ENCODE measurements at places on chromosomes 3 and 15.

GRCh38 chr15:94417501-94418293 is 186.3 kb downstream of the MCTP2 start:
- DNase-seq: no peak

GRCh38 chr3:98848108-98848507 is 53.4 kb downstream of the DCBLD2 start:
- DNase-seq: no peak

- DNase-seq: no peak
Measured at GRCh38 chr15:80426316-80426715, 22.1 kb downstream of the ARNT2 start.

DNA sequence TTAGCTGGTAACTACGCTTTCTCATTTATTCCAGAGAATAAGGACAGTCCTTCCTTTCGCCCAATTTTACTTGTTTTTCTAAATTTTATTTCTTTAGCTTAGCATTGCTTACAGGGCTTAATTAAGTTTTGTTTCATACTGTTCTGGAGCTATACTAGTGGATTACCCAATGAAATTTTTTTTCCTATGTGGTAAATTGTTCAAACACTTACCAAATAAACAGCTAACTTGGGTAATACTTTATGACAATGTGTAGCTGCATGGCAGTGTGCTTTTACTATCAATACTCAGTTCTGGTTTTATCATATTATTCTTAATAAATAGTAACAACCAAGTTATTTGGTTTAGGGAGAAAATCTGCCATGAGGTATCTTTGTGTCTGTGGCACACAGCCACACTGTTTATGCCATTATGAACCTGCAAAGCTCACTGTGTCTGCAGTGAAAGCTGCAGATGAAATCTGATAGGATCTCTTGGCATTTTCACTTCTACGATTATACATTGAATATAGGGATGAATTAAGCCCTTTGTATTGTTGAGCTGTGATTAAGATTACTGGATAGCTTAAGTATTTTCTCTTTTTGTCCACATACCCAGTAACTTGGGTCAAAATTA is 37.2 kb downstream of the UBE2E2 start:
- DNase-seq: no peak

DNA sequence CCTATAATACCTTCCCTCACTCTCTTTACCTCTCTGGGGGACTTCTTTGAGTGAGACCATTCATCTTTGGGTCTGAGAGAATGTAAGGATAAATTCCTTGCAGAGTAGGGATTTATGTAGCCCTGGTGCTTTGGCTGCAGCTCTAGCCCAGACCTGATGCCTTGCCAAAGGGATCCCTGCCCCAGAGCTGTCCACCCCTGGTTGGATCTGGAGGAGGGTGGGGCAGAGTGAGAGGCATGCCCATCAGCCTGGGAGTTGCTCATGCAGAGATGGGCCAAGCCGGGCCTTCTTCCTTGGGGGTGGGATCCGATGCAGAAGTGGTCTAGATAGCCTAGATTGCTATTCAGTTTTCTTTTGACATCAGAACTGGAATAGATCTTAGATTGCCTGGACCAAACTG is 31.5 kb downstream of the RTP1 start:
- no peak for DNase-seq

DNA sequence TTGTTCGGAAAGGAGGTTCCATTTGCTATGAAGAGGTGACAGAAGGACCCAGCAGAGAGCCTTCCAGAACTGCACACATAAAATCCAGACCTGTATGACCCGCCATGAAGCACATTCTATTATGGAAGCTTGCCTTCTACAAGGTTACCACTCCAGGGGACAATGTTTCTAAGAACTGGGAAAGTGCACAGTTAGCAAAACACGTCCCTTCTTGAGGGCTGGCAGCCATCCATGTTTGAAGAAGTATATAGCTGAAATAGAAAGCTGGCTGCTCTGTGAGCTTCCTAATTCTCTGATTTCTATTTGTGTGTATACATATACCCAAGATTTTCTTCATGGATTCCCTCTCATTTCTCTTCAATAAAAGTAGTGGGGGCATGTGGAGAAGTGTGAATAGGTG is 74.6 kb downstream of the CNTN3 start:
- DNase-seq: no peak

DNA sequence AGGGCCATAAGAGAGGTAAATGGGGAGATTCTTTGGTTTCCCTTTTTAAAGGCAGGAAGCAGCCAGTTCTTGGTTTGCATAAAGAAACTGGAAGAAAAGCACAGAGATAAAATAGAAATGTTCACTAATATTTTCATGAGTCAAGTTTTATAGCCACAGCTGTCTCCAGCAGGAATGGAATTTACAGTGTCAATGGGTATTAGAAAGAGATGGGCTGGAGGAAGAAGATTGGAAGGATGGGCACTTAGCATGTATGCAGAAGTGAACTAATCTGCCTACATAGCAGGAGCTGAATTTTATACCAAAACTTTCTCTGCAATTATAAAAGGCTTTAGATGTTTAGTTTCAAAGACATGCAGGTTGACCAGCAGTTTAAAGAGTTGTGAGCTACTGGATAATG is 521.9 kb upstream of the GOLIM4 start:
- DNase-seq: no peak

GRCh38 chr3:123821920-123822319 is 62.2 kb downstream of the MYLK start:
- no peak for DNase-seq

DNA sequence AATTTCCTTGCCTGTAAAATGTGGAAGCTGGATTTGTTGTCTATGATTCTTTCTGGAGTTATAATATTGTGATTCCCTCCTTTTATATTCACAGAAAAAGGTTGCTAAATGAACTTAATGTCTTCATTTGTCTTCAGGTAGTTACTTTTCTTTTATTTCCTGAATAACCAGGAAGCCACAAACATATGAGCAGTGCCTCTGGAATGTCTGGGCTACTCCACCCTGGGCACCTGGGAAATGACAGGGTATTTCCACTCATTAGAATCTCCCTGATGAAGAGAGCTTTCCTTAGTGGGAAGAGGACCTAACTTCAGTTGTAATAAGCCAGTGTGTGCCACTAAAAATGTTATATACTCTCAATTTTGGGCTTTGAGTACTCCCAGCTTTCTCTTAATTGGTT is 3.8 kb upstream of the SLMAP start:
- DNase-seq: peak; percentile 12

DNA sequence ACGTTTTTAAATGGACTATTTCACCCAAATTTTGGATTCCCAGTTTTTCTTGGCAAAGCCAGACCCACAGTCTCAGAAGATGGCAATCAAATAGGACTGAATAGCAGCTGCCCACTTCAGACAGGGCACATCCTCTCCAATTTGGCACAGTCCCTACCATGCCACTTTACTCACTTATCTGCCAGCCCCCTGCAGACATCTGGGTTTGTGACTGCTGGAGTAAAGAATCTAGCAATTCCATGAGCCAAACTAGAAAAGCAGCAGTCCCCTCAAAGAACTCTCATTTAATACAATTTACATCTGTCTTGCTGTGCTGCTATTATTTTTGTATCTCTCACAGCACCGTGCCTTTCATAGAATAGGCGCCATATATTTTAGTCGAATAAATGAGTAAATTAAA is 16.0 kb upstream of the LRRN1 start:
- no peak for DNase-seq

DNA sequence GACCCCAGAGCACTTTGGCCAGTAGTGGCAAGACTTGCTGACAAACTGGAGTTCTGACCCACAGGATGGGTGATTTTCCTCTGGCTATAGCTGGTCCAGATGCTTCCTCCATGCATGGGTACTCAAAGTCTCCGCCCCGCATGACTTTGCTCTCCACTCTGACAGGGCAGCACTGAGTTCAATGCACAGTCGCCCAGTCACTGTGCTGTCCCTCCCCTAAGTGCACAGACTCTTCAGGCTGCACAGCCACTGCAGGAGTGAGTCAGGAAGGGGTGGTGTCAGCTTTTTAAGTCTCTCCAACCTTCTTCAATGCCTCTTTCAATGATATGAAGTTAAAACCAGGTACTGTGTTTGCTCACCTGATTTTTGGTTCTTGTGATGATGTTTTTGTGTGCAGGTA is 17.8 kb downstream of the TEX9 start:
- DNase-seq: no peak

DNA sequence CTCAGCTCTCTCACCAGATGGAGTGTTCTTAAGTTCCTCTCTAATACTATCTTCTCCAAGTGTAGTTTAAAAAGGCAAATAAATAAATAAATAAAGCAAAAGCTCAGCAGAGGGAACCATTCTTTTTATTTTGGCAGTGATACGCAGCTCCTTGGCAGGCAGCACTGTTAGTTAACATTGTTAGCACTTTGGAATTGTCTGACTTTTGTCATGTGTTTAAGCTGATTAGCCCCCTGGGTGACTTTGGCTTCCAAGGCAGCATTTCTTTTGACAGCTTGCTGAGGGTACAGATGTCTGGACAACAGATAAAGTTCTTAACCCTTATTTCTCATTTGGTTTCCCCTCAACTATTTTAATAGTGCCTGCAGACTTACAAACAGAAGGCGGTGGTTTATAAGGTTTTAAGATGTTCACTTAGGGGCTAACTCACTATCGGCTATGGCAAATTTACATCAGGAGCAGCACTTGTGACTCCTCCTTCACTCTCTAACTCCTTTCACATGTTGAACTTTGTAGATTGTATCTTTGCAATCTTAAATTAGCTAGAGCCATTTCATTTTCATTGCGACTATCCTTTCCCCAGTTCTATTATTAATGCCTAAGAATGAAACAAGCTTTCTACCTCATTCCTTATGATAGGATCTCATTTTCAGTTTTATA is 213.4 kb downstream of the ZBBX start:
- no peak for DNase-seq

DNA sequence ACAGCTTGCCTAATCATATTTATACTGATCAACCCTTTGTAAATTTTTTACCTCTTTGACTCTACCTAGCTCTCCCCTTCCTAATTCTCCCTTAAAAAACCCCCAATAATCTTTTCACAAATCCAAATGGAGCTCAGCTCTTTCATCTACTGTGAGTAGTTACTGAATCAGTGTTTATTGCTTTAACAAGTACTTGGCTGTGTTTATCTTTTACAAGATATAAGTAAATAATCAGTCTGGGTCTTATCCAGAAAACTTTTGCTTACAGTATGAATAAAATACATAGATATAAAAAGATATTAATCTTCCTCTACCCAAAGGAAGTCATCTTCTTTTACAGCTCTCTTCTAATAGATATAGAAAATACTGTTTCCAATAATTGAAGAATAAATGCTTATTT is 366.4 kb downstream of the RAP2B start:
- DNase-seq: no peak

DNA sequence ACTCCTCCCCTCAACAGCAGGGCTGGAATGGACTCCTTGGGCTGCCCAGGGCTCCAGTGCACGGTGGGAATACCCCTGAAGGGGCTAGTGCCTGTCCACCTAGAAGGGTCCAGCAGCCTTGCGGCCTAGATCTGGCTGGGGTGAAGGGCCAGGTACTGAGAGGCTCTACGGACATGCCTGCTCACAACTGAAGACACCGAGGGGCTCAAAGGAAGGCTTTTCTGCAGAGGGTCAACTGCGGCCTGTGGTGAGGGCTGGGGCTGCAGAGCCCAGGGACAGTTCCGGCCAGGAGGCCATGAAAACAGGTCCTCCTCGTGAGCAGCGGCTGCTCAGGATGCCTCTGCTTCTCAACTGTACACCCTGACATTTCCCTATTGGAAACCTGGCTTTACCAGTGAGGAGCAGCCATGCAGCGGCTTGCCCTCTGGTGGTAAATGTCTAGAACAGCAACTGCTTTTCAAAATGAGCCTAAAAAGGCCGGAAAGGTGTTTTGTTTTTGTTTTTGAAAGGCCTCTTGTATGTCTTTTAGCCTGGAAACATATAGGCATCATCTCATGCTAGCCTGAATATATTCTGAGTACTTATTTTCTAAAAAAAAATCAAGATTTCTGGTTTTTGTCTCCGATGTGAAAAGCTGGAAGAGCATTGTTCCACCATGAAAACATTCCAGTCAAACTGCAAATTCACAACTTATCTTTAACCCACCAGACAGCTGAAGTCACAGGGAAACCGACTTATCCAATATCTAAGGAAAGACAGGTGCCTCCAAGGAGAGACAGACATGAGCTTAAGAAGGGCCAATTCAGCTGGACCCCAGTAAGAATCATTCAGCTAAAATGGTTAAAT is 163.4 kb downstream of the KLF13 start:
- peak; percentile 74 for DNase-seq

- no peak for DNase-seq
Measured at GRCh38 chr3:50518436-50518835, 15.0 kb upstream of the CACNA2D2 start.

GRCh38 chr3:59812237-59813147 is 762.7 kb upstream of the CFAP20DC start:
- DNase-seq: peak; percentile 16

GRCh38 chr3:184315543-184315867 is 1.1 kb downstream of the EIF4G1 start:
- DNase-seq: no peak

- DNase-seq: peak; percentile 79
Measured at GRCh38 chr15:83108266-83109219, 1.1 kb downstream of the TM6SF1 start.

DNA sequence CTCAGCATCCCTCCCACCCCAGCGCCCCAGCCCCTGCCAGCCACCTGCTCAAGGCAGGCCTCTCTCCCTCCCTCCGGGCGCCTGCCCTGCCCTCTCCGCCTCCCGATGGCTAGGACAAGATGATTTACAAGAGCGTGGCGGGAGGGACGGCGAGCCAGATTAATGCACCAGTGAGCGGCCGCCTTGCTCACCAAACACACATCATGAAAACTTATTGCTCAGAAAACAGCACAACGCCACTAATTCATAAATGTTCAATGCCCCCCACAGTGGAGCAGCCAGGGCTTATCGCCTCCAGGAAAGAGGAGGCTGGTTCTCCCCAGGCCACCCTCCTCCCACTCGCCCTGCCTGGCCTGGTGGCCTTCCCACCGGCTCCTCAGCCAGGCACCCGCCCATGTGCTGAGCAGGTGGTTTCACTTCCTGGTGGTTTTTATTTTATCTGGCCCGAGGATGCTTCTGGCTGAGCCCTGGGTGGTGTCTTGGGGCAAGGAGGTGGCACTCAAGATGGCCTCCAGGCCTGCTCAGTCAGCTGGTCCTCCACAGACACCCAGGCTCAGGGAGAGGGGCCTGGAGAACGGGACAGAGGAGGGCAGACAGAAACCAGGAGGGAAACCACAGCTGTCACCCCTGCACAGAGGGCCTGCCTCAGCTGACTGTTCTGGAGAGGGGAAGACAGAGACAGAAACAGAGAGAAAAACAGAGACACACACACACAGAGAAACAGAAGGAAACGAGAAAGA is 284.9 kb downstream of the UACA start:
- no peak for DNase-seq

GRCh38 chr15:63917588-63918316 is 84.0 kb upstream of the HERC1 start:
- no peak for DNase-seq

DNA sequence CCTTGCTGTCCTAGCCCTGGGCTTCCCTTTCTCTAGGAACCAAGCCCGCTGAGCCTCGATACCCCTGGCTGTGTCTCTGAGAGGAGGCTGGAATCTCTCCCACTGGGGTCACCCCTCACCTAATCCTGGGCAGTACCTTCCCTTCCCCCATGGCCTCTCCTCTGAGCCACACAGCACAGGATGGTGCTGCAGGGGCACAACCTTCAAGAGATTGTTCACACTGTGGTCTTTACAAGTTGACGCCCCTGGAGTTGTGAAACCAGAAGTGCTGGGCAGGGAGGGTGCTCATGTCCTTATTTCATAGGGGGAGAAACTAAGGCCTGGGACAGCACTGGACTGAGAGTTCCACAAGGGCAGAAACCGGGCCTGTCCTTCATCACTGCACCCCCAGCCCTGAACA is 70.9 kb upstream of the TMEM115 start:
- DNase-seq: no peak

GRCh38 chr3:134074001-134074789 is 44.5 kb upstream of the SLCO2A1 start:
- DNase-seq: no peak

Measured in cardiac fibroblast (primary cell).